ENCODE measurements at places on chromosomes 3 and 15. TPM values are rescaled to one million over a fixed set of nuclear protein-coding genes. Genes with fewer than 3 reads are reported as not detected.

DNA sequence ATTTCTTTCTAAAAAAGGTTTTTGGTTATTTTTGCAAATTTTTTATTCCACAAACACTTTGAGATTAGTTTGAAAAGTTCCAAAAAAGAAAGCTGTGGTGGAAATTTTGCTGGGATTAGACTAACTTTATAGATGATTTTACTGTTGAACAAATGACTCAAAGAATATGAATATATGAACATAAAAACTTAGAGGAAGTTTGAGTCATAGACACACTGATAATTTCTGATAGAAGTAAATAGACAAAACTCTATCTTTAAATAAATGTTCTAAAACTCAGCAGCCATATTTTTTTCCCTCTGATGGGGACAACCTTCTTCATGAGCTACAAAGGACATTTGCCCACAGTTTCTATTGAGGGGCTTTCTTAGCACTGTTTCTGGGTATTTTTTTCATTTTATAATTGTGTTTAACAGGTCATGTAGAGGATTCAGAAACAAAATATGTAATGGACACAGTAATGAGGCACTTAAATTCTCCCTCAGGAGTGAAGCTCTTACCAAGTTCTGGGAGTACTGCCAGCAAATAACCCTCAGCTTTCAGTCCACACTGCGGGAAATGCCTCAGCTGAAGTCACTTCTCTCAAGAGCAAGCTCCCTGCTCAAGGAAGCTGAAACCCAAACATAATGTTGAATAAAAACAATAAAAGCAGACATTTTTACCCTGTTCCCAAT lies 157.6 kb downstream of the NFKBIZ start:
- peaks cover under 1% of the 10 kb centered on the region for H3K4me1 ChIP-seq
- H3K36me3 ChIP-seq: peaks cover 3% of the 10 kb centered on the region
- no peak overlapping the region for H3K27ac ChIP-seq
- no peak for DNase-seq
- no peaks in the 10 kb centered on the region for H3K27me3 ChIP-seq
- no peak overlapping the region for H3K4me3 ChIP-seq

EIF4G1 gene
- 300 TPM for total RNA-seq

SUSD5 gene
- total RNA-seq: not detected

GRCh38 chr3:150472421-150472820 lies 64.3 kb downstream of the TSC22D2 start:
- no peaks in the 10 kb centered on the region for H3K27me3 ChIP-seq
- H3K36me3 ChIP-seq: no peaks in the 10 kb centered on the region
- no peaks in the 10 kb centered on the region for H3K4me1 ChIP-seq
- no peak overlapping the region for H3K4me3 ChIP-seq
- DNase-seq: no peak

GRCh38 chr3:115224687-115225086 lies 77.6 kb upstream of the ZBTB20 start:
- no peaks in the 10 kb centered on the region for H3K4me1 ChIP-seq
- DNase-seq: no peak
- no peaks in the 10 kb centered on the region for H3K36me3 ChIP-seq
- no peak overlapping the region for H3K4me3 ChIP-seq

DNA sequence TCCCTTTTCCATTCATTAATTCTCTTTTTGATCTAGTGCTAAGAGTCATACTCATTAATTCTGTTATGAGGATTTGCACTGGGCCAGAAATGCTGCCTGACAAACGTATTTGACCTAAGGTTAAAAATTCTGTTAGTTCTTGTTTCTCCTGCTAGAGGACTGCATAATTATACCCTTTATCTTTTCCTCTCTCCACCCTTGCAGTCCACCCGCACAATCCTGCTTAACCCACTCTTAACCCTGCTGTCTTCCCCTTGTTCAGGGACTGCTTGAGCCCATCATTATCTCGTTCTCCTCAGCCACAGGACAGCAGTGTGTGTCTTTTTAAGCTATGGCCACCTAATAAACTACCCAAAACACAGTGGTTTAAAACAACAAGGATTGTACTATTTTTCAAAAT lies 31.1 kb upstream of the DYNC1LI1 start:
- no peaks in the 10 kb centered on the region for H3K4me1 ChIP-seq
- no peak overlapping the region for H3K4me3 ChIP-seq
- no peak for DNase-seq
- H3K36me3 ChIP-seq: no peaks in the 10 kb centered on the region

DNA sequence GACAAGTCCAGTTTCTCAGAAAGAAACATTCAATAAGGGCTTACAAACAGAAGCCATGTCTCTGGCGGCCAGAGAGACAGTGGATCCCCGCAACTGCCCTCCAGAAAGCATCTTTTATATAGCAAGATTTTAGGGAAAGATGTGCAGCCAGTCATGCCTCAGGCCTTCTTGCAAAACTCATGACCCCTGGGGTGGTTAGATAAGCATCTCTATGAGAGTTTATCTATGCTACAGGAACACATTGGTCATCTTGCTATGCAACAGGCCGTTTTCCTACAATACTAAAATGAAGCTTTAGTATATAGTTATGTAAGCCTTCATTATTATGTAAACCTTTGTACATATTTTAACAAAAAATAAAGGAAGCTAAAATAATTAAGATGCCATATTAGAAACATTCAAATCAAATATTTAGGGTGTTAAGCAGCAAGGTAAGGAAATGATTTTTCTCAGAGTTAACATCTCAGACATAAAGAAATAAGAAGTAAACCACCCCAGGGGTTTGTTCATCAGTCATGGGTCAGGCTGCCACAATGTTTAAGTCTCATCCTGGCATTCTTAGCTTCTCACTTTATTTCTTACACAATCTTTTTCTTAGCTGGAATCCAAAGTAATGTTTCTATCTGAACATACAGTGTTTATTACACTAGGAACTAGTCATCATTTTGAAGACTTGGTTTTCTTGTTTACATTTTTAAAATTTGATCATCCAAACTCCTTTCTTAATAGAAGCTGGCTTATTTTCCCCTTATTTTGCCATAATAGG lies 6.3 kb upstream of the FSIP1 start:
- no peak overlapping the region for H3K4me3 ChIP-seq
- peaks cover 14% of the 10 kb centered on the region for H3K27me3 ChIP-seq
- no peak for DNase-seq
- H3K27ac ChIP-seq: no peak overlapping the region
